ENCODE measurements at places on chromosomes 6 and 20.
A peak's percentile ranks its signal among the peaks of the same experiment; 100 is the strongest.

DNA sequence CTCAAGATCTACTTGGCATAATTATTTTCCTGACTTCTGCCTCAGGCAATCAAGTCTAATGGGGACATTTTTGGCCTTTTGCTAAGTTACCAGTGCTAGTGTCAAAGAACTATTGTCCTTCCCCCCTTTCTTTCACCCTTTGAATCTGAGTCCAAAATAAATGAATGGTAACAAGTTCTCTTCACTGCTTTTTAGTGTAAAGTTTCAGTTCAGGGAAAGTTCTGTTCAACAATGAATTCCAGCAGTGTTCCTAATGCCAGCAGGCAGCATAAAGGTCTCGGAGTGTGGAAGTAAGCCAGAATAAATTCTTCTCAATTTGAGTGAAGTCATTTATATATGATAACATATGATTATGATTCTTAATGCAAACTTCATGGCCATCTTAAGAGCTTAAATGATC lies 20.8 kb upstream of the TSPYL1 start:
- no peak for DNase-seq

DNA sequence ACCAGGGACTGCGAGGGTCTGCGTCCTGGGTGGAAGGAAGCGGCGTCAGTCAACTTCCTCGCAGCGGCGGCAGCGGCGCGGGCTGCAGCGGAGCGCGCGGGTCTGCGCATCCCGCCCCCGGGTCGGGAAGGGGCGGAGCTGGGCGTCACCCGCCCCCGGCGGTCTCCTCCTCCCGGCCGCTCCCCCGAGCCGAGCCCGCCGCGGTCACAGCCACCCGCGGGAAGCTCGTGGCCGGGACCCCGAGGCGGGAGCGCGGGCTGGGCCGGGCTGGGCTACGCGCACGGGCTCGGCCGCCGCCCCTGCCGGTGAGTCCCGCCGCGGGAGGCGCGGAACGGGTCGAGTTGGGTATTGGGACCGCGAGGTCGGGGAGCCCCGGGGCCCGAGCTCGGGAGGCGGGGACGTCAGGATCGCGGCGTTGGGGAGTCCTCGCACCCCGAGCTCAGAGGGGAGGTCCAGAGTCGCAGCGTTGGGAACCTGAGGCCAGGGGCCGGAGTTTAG lies at the start of gene PAQR8:
PAQR8 (plus strand) TSS at position 207 of the 498 bp plus-strand sequence. CDS start 41,063 bp downstream, outside the sequence.
- DNase-seq = peak; percentile 70

- DNase-seq = no peak
Measured at GRCh38 chr6:154070041-154070440, 31.0 kb downstream of the OPRM1 start.

GRCh38 chr6:132751306-132751705 lies 6.4 kb downstream of the VNN2 start:
- no peak for DNase-seq
